C1 segment of cervical spinal cord (tissue), 14 donors: ENCODE measurements at places on chromosomes 5 and 9.
A peak's percentile ranks its signal among the peaks of the same experiment; 100 is the strongest.

DNA sequence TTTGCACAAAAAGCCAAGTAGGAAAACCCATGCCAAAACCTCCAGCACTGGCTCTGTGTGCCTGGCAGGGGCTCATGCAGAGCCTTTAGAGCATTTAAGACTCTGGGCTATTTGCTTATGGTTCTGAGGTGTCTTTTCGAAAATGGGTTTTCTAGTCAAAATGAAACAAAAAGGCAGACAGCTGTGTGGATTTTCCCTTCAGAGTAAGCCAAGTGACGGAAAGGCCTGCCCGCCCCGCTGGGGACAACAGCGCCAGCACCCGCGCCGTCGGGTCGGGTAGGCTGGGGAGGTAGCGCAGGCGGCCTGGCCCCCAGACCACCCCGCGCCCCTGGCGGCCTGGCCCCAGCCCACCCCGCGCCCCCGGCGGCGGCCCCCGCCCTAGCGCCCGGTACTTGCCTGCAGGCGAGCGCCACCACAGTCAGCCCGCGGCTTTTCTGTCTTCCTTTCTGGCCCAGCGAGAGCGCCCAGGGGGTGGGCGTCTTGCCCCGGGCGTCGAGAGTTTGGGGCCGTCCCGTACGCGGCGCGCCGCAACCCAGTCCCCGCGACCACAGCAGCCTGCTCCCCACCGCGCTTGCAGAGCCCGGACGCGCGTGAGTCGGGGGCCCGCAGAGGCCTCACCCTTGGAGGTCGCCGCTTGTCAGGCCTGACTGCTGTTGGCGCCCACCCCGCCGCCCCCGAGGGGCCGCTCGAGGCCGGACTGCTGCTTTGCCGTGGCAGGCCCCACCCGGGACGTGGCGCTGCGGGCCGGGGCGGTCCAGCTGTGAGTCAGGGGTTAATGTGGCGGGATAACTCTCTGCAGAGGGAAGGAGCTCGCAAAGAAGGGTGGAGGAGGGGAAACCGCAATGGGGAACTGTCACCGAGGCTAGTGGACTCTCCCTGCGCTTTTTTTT is at the start of gene TICAM2:
TSS of gene TICAM2 (minus strand) at position 779 of the 890 bp plus-strand sequence. CDS start 21,223 bp downstream, outside the sequence.
- peak; percentile 79 for DNase-seq

DNA sequence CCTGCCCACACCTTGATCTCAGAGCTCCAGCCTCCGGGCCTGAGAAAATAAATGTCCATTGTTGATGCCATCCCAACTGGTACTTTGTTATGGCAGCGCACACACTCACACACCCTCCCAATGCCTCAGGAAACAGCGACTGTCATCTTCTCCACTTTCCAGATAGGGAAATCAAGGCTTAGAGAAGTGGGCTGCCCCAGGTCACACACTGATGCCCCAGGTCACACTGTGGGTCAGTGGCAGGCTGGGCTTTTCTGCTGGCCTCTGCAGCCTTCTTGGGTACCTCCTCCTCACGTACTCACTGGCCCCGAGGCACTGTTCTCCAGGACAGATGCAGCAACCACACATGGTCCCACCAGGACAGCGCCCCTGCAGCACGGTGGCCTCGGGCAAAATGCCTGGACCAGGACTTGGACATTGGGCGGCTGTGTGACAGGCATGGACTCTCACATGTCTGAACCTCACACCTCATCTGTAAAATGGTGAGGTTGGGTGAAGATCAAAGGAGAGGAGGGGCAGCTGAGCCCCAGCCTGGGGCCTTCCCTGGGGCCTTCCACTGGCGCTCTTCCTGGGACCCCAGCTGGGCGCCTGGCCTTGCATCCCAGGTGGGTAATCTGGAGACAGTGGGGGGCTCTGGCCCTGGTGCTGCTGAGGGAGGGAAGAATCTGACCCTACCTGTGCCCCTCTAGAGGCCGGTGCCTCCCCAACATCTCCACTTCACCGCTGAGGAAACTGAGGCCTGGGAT is 156.0 kb downstream of the COL23A1 start:
- no peak for DNase-seq

DNA sequence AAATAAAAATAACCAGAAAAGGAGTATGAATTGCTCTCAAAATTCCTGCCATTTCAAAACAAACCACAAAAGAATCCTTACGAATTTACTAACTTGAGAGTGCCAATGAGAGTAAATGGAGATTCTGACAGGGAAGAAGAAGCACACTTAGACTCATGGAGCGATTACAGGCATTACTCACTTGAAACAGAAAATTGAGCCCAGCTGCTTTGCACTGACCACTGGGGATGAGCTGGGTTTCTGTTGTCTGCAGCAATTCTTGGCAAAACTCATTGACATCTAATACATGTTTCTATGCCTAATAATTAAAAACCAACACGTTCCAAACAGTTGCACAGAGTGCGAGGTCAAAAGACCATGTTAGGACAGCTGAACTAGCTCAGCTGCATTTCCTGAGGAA is 731.6 kb downstream of the DNAH5 start:
- DNase-seq = no peak

DNA sequence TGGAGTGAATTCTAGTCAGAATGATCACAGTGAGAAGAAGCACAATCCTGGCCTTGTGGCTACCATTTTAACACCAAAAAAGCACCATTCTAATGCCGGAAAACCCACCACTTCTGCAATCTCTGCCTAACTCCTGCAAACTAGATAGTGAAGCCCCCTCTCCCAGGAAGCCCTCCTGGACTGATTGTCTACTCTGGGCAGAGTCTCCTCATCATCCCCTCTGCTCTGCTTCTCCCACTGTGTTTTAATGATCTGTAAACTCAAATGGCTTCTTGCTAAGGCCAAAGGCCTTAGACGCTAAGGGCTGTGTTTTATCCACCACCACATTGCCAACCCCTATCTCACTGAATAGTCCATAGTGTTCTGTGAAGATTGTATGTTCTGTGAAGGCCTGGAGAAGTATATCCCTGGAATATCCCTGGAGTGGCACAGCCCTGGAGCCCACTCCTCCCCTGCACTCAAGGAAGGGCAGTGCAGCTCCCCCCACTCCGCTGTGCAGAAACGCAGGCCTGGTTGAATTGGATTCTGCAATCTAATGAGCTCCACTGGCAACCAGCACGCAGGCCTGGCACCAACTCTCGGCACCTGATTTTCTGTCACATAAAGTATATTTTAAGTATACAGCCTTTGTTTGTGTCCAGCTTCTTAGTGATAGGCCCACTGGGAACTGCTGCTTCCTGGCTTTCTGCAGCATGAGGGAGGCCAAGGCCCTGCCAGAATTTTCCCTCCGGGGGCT is 126.3 kb downstream of the ATPSCKMT start:
- DNase-seq = no peak

- no peak for DNase-seq
These were observed 24.2 kb downstream of the TNIP1 start for GRCh38 chr5:151056379-151057325.

DNA sequence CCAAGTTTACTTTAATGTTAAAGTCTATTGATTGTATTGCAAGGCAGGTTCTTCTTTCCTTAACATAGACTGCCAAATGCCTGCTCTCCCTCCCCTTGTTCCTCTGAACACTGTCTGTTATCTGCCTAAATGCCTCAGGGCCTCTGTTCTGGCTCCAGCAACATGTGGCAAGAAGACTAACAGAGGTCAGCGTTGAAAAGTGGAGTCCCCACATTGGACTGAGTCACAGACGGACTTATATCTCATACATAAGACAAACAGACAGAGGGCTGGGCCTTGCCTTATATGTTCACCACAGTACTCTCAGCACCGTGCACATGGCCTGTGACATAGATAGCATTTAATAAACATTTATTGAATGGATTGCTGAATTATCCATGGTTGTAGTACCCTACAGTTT is 91.4 kb downstream of the TSSK1B start:
- no peak for DNase-seq

DNA sequence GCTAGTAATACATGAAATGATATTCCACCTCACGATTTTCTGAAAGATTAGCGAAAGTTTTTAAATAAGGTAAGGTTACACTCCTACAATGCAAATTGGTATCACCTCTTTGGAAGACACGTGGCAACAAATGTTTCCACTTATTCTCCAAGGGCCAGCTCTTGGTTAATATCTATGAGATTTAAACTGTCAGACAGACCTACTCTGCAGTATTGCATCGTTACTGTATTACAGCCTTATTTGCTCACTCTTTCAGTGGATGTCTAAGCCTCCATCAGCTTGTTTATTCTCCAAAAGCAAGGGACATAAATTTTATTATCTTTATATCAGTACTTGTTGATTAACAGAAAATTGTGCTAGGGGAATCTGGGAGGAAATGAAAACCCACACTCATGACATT is 135.7 kb downstream of the MLLT3 start:
- no peak for DNase-seq

- no peak for DNase-seq
These were observed 322.1 kb downstream of the DEPDC1B start for GRCh38 chr5:60377826-60378225.

- DNase-seq = no peak
These were observed 549.8 kb upstream of the DMAC1 start for GRCh38 chr9:8349376-8349775.

GRCh38 chr5:128684961-128685360 is 146.9 kb upstream of the FBN2 start:
- DNase-seq = no peak

DNA sequence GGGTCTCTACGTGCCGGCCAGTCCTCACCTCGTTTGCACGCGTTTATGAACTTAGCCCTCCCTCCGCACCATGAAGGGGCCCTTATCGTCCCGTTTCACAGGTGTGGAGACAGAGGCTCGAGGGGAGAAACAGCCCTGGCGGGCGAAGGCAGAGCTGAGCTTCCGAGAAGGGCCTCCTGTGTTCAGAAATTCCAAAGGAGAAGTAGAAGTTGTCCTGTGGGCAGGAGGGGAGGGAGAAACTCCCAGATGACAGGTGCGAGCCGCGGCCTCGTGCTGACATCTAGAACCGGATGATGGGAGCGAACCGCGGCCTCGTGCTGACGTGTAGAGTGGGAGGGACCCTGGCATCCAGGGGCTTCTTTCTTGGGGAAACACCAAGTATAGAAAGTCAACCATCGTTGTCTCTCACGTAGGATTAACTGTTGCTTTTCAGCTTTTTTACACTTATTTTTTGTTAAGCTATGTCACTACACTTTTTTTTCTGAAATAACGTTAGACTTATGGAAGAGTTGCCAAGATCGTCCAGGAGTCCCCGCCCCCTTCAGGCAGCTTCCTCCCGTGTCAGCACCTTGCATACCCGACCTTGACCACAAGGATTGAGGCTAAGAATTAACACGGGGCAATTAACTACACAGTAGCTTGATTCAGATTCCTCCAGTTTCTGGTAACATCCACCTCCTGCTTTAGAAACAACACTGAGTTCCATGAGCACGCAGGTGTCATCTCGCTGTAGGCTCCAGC is 42.8 kb upstream of the NKD2 start:
- DNase-seq = no peak

DNA sequence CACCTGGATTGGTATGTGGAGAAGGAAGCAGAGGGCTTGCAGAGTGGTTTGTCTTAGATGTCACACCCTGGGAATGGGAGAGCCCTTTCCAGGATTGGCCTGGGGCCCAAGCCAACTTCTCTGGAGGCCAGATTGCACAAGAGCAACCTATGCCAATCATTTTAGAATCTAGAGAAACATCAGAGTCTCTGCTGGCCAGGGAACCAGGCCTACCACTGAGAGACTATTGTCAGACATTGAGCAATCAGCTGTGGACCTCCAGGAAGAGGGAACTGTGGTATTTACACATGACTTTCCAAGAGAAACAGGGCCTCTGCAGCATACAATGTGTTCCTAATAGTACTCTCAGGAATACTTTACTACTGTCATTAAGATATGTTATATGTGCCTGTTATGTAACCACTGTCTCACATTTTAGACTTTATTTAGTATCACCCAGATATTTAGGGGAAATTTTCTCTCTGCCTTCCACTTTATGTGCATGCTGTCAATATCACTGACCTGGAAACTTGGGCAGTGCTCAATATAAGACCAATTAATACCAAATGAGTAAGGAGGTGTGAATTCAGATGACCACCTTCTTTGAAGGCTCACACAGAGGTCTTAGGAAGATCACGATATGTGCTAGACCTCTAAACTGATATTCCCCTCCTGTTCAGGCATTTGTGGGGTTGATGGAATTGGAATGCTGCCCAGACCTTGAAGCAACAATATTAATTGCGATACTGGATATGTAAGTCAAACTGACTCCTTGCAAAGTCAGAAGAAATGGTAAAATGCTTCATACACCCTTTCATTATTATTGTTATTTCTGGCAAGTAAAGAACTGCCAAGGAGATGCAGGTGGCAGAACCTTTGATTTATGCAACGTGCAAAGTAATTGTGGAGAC is 20.5 kb upstream of the CCL28 start:
- DNase-seq = no peak

- DNase-seq = no peak
These were observed 2.3 kb downstream of the DPYSL3 start for GRCh38 chr5:147507480-147508126.

DNA sequence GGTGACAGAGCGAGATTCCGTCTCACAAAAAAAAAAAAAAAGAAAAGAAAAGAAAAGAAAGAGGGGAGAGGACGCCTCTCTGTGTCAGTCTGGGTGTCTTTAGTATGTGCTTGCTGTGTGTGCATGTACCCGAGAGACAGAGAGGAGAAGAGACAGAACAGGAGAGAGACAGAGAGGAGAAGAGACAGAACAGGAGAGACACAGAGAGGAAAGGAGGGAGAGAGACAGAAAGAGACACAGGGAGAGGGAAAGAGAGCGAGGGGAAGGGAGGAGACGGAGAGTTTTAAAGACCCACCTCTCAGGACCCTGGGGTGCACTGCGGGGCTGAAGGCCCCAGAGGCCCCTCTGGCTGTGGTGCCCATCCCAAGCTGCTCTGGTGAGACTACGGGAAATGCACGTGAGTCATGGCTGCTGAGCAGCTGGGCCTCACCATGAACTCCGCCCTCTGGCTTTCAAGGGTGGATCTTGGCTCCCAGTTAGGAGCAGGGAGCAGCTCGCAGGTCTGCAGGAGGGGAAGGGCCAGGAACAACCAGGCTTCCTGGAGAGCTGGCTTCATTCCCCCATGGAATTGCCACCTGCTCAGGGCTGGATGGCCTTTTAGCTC is 7.9 kb downstream of the SLC6A3 start:
- DNase-seq = no peak

DNA sequence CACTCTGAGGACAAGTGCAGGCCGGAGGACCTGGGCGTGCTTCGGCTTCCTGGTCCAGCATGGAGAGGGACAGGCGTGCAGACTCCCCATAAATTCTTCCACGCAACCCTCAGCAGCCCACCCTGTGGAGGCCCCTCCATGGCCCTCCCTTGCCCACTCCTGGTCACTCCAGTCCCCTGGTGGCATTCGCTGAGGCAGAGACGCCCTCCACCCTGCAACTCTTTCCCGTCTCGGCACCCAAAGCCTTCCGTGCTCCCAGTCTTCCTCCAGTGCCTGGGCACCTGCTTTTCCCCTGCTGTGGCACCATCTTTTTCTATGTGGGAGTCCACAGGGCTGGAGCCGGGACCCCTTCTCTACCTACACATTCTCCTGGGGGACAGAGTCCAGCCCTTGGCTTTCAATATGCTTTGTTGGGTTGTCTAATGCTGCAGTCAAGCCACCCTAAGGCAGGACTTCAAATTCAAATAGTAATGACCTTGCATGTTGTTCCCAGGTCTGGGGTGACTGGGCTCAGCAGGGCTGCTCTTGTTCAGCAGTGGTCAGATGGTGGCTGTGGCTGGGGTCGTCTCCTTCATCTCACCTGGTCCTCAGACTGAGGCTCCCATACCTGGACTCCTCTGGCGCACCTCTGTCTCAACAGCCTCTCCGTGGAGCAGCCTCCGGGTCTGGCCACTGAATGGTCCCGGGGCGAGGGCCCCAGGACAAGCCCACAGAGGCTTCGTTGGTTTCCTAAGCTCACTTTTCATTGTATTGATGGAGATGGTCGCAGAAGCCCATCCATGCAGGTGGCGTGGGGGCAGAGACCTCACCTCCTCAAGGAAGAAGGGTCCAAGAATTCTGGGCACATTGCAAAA is 15.2 kb downstream of the MRPL36 start:
- no peak for DNase-seq
